ENCODE measurements at places on chromosomes 6 and 20. TPM values are rescaled to one million over a fixed set of nuclear protein-coding genes. Genes with fewer than 3 reads are reported as not detected.

DNA sequence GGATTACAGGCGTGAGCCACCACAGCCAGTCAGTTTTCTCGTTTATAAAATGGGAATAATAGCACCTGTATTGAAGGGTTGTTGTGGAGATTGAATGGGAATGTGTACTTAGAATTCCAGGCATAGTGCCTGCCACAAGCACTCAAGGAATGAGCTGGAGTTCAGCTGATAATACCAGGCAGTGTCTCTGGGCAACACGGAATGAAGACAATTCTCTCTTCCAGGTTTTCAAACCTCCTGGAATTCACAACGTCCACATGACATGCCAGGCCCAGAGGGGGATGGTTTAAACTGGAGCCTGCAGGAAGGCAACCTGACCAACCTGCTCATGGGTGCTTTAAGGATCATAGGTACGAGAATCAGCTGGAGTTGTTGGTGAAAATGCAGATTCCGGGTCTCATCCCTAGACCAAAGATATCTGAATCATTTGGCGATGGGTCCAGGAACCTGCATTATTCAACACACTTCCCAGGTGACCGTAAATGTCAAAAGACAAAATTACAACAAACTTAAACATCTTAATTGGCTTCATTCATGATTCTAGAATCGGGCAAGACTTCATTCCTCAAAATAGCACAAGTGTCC lies 1.9 kb upstream of the PTPN1 start:
- no peak for DNase-seq
- H3K27ac ChIP-seq, result no peak overlapping the region
- H3K27me3 ChIP-seq, result no peaks in the 10 kb centered on the region
- H3K4me3 ChIP-seq, result no peak overlapping the region
- peaks cover 18% of the 10 kb centered on the region for H3K4me1 ChIP-seq
- H3K36me3 ChIP-seq, result no peaks in the 10 kb centered on the region

- H3K27ac ChIP-seq, result no peak overlapping the region
- H3K27me3 ChIP-seq, result no peaks in the 10 kb centered on the region
- no peaks in the 10 kb centered on the region for H3K36me3 ChIP-seq
- DNase-seq, result no peak
- no peak overlapping the region for H3K4me3 ChIP-seq
These were observed 5.3 kb upstream of the CABLES2 start for GRCh38 chr20:62412194-62413024.

BCAS4 gene
- 10.2 TPM for total RNA-seq

PLG gene
- total RNA-seq, result not detected

Data from thoracic aorta (tissue), 2 donors.